Esophagus squamous epithelium (tissue), 5 donors: ENCODE measurements at places on chromosomes 13 and 19.
A peak's percentile ranks its signal among the peaks of the same experiment; 100 is the strongest.

DNA sequence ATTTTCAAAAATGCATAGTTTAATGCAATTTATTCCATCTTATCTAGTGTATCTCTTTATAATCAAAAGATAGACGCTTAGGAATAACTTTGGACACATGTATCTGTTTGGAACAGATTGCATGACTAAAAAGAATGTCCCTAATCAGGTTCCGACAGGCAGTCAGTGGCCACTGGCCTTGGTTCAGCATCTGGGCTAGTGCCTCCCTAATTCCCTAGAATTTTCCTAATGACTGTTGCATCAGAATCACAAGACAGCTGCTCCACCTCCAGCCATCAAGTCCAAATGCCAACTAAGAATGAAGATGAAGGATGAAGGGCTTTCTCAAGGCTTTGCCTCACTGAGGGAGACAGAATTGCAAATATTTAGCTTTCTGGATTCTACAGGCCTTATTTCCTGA, 173.8 kb downstream of the EFNB2 start:
- no peak for DNase-seq

DNA sequence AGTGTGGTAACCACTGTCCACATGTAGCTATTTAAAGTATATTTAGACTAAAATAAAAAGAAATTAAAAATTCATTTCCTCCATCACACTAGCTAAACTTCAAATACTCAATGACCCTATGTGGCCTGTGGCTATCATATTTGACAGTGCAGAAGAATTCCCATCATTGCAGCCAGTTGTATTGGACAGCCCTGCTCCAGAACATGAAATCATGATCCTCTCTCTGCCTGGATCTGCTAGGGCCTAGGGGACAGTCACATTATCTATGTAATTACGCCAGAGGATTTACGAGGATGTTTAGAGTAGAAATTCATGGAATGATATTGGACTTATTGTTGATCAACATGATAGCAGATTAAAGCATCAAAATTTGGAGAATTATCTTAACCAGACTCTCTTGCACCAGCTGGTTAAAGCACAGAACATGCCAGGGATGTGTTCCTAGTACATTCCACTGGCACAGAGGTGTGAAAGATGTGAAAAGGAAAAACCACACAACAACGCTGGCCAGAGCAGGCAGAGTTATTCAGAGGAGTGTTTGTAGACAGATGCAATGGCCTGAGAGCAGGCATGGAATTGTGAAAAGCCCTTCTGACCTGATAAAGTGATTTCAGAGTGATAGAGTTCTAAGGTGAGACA, 108.9 kb upstream of the STARD13 start:
- no peak for DNase-seq

DNA sequence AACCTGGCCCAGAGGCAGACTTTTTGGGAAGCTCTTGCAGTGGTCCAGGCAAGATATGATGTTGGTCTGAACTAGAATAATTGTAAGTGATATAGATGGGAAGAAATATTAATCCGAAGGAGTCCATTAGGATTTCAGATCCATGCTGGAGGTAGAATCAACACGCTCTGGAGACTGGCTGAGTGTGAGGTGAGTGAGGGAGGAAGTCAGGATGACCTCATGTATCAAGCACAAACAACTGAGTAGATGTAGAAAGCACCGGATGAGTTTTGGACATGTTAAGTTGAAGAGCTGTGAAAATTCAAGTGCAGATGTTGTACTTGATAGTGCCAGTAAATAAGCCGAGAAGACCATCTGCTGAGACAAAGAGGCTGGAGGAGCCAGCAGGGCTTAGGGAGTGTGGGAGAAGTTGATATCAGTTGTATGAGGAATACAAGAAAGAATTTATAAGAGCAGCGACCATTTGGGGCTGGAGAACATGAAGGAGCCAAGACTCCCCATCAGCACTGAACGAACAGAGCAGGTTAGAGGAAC, 5.3 kb upstream of the CNMD start:
- no peak for DNase-seq

DNA sequence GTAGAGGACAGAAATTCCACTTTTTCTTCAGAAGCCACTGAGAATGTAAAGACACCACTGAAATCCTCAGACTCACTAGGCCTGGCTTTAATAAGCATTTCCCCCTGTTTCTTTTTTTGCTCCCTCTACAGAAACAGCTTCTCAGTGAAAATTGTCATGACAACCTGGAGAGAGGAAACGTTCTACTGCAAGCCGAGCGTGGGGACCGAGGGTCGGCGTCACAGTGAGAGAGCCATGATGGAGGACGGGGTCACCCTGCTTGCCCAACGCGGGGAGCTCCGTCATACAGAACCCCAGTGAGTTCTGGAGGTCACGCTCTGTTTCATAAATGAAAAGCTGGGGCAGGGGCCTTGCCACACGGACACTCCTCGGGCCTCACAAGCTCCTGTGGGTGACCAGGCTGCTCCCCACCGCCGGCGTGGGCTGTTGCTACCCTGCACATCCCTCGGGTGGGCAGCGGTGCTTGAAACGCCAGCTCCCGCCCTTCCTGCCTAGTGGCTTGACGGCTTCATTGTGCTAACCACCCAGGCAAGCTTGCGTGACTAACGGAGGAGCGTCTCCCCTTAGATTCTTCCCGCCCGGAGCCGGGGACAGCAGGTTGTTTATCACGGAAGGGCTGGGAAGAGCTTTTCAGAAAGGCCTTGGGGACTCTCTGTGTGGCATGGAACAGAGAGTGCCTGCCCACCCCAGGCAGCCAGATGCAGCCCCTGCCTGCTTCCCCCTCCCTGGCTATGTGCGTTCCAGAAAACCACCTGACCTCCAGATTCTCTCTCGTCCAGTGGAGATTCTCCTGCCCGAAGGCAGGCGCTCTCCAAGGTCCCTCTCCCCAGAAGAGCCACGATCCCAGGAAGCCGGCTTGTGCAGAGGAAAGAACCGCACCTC, 153.6 kb downstream of the KATNAL1 start:
- no peak for DNase-seq

GRCh38 chr19:1856698-1857603, 6.4 kb downstream of the KLF16 start:
- no peak for DNase-seq

DNA sequence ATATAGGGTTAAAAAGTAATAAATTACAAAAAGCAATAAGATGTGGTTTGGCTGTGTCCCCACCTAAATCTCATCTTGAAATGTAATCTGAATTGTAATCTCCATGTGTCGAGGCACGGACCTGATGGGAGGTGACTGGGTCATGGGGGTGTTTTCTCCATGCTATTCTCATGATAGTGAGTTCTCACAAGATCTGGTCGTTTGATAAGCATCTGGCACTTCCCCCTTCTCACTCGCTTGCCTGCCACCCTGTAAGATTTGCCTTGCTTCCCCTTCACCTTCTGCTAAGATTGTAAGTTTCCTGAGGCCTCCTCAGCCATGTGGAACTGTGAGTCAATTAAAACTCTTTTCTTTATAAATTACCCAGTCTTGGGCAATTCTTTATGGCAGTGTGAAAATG, 577.4 kb downstream of the TBC1D4 start:
- no peak for DNase-seq

GRCh38 chr19:47232422-47233211, 1.6 kb upstream of the BBC3 start:
- no peak for DNase-seq

GRCh38 chr13:38430796-38431195, 81.1 kb downstream of the UFM1 start:
- no peak for DNase-seq

- DNase-seq: no peak
Measured at GRCh38 chr13:50990818-50991506, 81.4 kb downstream of the RNASEH2B start.

- DNase-seq: no peak
Measured at GRCh38 chr19:4575267-4576015, 16.0 kb upstream of the SEMA6B start.

GRCh38 chr19:803686-804418, 6.6 kb downstream of the PTBP1 start:
- no peak for DNase-seq

GRCh38 chr13:106455190-106455589, 80.3 kb downstream of the EFNB2 start:
- no peak for DNase-seq

DNA sequence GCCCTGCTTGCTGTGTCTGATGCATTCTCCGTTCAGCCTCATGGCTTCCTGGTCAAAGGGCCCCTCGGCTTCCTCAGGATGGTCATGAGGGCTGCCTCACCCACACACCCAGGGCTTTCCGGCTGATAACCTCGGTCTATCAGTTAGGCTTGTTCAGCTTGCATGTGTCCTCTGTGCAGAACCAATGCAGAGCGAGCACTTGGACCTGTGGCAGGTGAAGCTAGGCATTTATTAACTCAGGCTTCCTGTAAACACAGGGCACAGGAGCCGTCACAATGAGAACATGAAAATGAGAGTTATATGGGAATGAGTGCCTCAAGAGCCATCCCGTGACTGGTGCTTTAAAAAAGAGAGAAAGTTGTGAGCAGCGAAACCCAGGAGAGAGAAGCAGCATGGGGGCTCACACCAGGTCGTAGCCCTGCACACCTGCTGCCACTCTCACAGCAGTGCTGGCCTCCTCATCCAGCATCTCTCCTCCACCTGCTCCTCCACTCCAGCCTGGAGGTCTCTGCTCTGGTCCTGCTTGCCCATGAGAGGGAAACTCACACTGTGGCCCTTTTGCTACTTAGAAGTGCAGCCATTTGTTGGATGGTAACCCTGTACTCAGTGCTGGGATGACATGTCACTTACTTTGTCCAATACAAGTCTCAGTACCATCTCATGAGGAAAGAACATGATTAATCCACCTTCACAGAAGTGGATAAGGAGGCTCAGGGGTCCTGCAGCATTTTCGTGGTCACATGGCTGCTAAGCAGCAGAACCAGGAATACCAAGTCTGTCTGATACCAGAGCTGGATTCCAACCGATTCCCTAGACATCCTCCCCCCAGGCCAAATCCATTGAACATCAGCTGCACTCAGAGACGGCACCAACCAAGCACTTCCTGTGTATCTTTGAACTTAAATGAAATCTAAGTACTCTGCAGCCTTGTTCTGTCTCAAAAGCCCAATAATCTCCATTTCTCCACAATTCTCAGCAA, 50.5 kb upstream of the IRS2 start:
- DNase-seq: no peak

GRCh38 chr19:49940482-49940791, 11.1 kb upstream of the NUP62 start:
- no peak for DNase-seq

DNA sequence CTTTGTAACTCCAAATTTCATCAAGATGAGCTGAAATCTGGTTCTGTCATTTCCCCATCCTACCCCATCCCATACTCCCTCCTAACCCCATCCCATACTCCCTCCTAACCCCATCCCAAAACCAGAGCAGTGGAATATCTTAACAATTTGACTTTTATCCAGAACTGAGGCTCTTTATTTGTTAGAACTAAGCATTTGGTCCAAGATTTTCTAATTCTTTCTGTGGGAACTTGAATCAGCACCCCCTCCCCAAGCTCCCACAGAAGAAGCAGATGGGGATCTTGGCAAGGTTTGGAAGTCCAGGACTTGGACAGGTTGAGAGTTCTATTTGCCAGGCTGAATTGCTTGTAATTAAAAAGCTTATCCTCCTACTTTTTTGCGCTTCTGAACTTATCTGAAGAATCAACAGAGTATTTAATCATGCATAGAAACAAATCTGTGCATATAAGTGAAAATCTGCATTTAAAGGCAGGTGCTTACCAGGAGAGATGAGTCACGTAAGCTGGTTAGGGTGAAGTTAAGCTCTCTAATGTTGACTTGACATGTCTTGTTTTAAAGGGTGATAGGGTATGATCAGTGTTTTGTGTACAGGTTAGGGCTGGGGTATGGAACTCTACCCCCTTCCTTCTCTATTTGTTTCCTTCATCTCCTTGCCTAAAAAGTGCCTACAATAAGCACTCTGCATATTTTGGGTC, 111.1 kb downstream of the COG6 start:
- DNase-seq: no peak

- no peak for DNase-seq
Measured at GRCh38 chr13:23020246-23020843, 160.4 kb upstream of the SGCG start.

- DNase-seq: no peak
Measured at GRCh38 chr13:98385606-98386005, 191.3 kb downstream of the STK24 start.

- DNase-seq: no peak
Measured at GRCh38 chr19:46472592-46472991, 1.2 kb upstream of the PNMA8A start.

- DNase-seq: no peak
Measured at GRCh38 chr13:100184095-100184494, 95.2 kb downstream of the PCCA start.

- peak; percentile 31 for DNase-seq
Measured at GRCh38 chr19:52535771-52536447, 8.4 kb downstream of the ZNF808 start.

DNA sequence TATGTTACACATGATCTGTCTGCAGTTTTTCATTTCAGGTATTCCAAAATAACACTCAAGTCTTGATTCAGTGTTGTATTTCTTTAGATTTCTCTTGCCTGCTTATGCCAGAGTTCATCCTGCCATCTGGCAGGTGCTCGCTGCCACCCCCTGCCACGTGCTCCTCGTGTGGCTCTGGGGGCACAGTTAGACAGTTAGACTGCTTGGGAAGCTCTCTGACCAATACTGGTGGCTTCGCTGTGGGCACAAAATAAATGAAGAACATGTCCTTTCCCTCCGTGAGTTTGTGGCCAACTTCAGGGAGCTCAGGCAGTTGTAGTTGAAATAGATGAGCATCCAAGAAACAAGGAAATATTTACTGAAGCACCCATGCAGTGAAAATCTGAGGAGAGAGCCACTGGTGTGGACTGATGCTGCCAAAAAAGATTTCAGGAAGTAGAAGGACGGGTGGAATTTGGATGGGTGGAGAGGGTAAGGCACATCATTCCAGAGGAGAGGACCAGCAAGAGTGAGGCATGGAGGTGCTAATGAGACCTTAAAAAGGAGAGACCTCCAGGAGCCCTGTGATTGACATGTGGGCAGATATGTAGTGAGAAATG, 37.5 kb upstream of the GPR183 start:
- no peak for DNase-seq

GRCh38 chr13:98825659-98826058, 73.2 kb upstream of the SLC15A1 start:
- no peak for DNase-seq

GRCh38 chr13:106507560-106508274, 27.7 kb downstream of the EFNB2 start:
- no peak for DNase-seq

DNA sequence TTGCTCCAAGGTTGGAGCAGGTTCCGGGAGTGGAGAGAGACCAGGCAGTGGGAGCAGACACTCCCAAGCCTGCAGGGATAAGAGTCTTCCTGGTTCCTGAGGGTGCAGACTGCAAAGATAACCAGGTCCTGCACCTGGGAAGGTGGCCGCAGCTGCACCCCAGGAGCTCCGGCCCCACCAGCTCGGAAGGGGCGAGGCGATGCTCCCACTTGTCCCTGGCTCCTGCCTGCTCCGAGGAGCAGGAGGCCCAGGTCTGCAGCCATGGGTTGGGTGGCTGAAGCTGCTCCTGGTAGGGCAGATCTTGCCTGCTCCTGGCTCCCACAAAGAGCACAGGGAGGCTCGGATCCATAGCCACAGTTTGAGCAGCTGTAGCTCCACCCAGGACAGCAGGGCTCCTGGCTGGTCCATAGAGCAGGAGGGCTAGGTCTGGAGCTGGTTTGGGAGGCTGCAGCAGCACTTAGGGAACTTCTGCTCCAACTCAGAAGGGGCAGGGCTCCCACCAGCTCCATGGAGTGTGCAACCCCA, 251.6 kb upstream of the GPC6 start:
- no peak for DNase-seq

GRCh38 chr19:15331419-15332310, 674 bp downstream of the BRD4 start:
- no peak for DNase-seq

- DNase-seq: no peak
Measured at GRCh38 chr13:63983366-63983765, 2567.7 kb upstream of the PCDH20 start.
